Tibial nerve (tissue), 4 donors: ENCODE measurements at places on chromosomes 3 and 15. TPM values are rescaled to one million over a fixed set of nuclear protein-coding genes. Genes with fewer than 3 reads are reported as not detected.

The NLGN1 gene
- 27.4 TPM for total RNA-seq

The PAQR5 gene
- 4.4 TPM for total RNA-seq

The TSC22D2 gene
- total RNA-seq: 15.9 TPM

The CYP19A1 gene
- 14.0 TPM for total RNA-seq

The GOLGA8N gene
- total RNA-seq: 13.0 TPM

The NR2E3 gene
- not detected for total RNA-seq
